ENCODE measurements at places on chromosomes 4 and X.

DNA sequence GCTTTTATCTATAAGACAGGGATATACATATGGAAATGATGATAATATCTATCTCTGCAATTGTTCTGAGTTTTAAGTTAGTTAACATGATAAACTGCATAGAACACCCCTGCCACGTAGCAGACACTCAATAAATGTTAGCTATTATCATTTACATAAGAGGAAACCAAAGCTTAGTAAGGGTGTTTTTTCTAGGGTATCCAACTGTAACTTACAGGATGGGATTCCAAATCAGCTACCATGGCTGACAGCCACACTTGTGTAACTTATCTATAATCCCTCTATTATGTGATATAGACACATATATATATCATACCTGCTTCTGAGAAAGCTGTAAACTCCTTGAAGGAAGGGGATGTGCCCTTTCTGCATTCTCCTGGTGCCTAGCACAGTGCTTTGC lies 1.1 kb upstream of the SPARCL1 start:
- DNase-seq, result peak; percentile 51

DNA sequence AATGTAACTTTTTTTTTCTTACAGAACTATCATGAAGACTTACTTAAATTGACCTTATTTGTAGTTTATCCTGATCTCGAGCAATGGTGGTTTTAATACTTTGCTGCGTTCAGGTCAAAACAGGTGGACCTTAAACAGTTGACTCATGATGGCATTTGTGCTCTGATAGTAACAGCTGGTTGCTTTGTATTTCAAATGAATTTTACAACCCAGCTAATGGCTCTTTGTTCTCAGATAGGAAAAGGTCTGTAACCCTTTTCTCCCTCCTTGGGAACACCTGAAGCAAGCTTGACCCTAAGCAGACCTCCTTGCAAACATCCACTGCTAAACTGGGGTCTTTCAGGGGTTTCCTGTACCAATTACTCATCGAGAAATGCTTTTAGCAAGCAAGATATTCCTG lies 79.2 kb downstream of the F11 start:
- no peak for DNase-seq

DNA sequence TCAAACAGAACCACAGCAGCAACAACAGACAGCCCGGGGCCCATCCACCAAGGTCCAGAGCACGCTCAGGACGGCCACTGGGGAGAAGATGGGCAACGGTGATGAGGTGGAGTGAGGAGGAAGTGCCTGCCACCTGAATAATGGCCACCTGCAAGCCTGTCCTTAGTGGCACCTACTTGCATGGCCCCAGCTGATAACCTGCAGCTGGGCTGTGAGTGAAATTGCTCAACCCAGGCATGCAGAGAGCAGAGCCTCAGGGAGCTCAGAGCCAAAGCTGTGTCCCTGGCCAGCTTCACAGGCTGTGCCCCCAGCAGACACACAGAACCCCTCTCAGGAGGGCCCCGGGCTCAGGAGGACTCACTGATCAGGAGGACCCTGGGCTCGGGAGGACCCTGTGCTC lies 102.4 kb upstream of the ADRA2C start:
- DNase-seq, result no peak

GRCh38 chr4:132564920-132565319 lies 584.2 kb upstream of the PCDH10 start:
- DNase-seq, result no peak

GRCh38 chr4:138669479-138670315 lies 345.9 kb upstream of the NOCT start:
- peak; percentile 89 for DNase-seq

GRCh38 chr4:123064390-123064789 lies 142.0 kb upstream of the NUDT6 start:
- no peak for DNase-seq

- no peak for DNase-seq
Observed at GRCh38 chr4:54159543-54159942, 59.6 kb downstream of the GSX2 start.

DNA sequence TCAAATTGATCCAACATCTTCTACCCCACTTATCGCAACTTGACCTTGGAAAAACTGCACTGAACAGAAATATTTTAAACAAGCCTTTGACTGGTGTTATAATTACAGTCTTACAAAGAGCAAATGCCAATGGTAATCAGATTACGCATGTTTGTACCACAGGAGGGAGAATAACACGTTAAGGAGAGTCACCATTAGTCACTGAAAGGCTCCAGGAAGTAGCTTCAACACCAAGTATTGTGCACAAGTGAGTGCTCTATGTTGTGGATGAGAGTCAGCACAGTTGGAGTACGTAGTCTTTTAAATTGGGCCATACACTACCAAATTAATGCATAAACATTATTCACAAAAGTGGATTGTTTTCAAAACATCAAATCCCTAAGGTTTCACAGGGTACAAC lies 1081.5 kb upstream of the TENM3 start:
- DNase-seq, result no peak
